ENCODE measurements at places on chromosomes 16 and 17.

DNA sequence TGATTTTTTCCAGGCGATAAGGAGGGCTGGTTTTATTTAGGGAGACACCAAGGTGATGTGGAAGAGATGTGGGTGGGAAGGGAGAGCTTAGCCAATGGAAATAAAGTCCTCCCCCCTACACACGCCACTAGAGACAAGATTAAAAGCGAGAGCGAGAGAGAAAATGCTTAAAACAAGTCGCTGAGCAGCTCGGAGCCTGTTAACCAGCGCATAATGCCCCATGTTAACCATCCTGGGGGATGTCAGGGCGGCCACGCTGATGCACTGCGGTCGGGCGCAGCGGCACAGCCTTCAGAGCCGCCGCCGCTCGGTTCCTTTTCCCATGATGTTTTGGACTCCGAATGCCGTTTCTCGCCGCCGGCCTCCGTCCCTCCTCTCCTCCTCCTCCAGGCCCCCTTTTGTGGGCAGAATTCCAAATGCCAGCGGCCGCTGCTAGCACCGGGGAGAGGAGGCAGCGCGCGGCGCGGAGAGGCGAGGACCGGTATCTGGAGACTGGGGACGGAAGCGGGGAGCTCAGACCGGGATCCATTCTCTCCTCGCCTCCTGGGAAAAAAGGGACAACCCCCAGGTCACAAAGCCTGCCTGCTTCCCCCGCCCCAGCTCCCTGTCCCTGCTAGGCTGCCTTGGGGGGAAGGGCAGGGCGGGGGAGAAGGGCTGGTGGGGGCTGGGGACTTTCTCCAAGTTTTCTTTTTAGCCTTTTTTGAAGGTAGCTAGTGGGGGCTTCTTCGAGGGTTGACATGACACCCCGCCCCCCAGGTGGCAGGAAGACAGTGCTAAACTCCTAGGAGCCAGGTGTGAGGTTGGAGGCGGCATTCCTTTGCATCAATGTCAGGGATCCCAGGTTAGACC is 98.1 kb upstream of the CCL2 start:
- DNase-seq, result no peak

GRCh38 chr16:65657556-65657955 is 535.7 kb upstream of the CDH11 start:
- no peak for DNase-seq

GRCh38 chr16:2450535-2450934 is 9.4 kb upstream of the TEDC2 start:
- DNase-seq, result no peak

DNA sequence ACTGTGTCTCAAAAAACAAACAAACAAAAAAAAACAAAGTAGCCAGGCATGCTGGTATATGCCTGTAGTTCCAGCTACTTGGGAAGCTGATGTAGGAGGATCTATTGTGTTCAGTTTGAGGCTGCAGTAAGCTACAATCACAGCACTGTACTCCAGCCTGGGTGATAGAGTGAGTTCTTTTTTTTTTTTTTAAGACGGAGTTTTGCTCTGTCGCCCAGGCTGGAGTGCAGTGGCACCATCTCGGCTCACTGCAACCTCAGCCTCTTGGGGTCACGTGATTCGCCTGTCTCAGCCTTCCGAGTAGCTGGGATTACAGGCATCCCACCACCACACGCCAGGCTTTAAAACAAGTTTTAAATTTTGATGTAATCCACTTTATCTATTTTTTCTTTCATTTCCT is 80.2 kb upstream of the STAC2 start:
- no peak for DNase-seq

- DNase-seq, result no peak
These were observed 243.0 kb upstream of the MYOCD start for GRCh38 chr17:12422651-12423050.

- peak; percentile 38 for DNase-seq
These were observed 9.0 kb upstream of the AMZ2 start for GRCh38 chr17:68238871-68239253.

GRCh38 chr16:77807-78443 is at the start of gene MPG:
TSS of gene MPG (plus strand) at chr16:78225. CDS start at chr16:78310, 85 bp downstream.
- DNase-seq, result peak; percentile 82

DNA sequence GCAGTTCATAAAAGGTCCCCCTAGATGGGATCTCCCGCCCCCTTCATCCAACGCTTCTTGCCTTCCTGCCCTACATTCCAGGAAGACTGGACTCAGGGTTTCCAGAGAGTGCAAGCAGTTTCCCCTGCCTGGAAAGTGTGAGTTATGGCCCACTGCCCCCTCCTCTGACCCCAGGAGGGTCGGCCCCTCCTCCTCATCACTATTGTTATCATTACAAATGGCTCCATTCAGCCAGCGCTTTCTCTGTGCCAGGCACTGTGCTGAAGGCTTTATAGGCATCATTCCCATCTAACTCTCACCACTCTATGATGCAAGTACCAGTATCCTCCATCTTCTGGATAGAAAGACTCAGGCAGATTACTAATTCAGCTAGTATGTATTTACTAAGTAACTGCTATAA is 90.7 kb downstream of the USP31 start:
- no peak for DNase-seq

GRCh38 chr17:50201276-50201854 is at the start of gene COL1A1:
TSS of gene COL1A1 (minus strand) at chr17:50201631. CDS start at chr17:50201513, 118 bp downstream.
- no peak for DNase-seq

DNA sequence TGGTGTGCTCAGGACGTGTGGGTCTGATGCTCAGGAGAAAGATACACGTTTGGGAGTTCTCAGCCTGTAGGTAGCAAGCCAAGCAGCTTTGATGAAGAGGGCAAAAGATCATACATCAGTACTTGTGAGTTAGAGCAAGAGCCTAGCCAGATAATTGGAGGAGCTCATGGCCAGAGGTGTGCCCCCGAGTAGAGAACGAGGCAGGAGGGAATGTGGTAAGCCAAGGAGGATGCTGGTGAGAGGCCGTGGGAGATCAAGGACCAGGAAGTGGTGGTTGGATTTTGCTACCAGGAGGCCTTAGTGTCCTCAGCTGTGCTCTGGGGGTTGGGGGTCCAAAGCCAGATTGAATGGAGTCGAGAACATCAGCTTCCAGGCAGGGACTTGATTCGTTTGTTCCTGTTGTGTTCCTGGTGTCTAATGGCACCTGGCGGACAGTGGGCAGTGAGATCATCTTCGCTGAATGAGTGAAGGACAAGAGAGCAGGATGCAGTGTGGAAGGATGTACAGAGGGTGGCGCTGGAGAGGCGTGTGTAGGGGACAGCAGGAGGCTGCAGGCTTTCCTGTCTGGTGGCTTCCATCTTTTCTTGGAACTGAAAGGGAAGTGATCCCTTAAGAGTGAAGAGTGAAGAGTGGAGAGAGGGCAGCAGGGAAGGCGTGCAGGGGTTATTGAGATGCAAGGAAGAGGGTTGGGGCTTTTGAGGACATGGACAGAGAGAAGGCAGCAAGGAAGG is 11.6 kb downstream of the FBXL19 start:
- DNase-seq, result peak; percentile 35

- DNase-seq, result no peak
These were observed 2.4 kb downstream of the SPSB3 start for GRCh38 chr16:1779741-1780676.

GRCh38 chr16:30557707-30557956 is 542 bp downstream of the ZNF764 start:
- no peak for DNase-seq

GRCh38 chr17:57352665-57353175 is 96.4 kb downstream of the MSI2 start:
- DNase-seq, result no peak

DNA sequence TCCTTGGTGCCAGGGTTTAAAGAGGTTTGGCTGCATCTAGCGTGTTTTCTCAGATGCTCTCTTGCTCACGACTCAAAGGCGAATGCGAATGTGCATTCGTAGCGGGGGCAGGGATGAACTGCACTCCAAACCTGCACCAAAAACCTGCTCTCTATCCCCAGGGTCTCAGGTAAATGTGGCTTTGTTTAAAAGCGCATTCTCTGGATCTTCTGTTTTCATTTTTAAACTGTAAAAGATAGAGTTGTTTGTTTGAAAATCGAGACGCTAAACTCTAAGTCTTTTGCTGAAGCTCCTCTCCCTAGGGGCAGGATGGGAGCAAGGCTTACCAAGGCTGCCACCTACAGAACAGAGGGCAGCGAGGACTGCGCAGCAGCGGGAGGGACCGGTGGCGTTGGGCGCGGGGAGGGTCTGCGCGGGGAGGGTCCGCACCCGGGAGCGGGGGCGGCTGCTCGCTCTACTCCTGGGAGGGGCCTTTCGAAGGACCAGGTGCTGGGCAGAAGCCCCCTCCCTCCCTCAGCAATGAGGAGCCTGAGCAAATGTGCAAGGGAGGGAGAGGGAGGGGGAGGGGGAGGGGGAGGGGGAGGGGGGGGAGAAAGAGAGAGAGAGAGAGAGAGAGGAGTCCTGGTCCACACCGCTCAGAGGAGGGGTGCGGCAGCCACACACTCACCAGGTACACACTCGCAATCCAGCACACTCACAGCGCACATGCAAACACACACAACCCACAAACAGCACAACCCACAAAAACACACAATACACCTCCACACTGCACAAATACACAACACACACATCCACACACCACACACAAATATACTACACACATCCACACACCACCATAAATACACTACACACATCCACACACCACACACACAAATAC is 142.8 kb downstream of the GRIN2A start:
- no peak for DNase-seq

DNA sequence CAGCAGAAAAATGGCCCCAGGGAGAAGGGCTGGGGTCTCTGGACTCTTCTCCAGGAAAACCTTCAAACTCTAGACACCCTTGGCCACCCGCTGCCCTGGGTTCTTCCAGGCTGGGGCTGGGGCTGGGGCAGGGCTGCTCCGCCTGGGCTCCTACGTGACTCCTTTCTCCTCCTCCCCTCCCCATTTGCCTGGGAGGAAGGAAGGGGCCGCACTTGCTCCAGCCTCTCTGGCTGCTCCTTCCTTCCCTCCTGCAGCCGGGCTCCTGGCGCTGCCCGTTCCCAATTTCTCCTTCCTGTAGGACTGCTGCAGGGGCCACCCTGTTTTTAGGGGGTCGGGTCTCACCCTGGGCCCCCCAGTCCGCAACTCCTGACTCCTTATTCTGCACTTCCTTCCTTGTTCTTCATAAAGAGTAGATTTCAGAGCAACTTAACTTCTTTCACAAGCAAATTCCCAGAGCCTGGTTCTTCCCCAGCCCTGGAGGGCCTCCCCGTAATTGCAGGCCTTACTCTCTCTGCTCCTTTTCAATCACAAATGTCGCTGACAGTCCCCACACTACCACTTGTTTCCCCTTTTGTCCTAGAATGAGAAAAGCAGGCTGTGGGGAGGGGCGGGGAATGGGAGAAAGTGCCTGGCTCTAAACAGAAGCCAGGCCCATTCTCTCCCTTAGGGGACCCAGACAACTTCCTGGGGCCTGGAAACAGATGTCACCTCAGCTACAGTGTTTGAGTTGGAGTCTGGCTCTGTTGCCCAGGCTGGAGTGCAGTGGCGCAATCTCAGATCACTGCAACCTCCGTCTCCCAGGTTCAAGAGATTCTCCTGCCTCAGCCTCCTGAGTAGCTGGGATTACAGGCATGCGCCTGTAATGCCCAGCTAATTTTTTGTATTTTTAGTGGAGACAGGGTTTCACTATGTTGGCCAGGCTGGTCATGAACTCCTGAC is 137.8 kb downstream of the ENGASE start:
- DNase-seq, result no peak

GRCh38 chr17:13702266-13702665 is 100.5 kb upstream of the HS3ST3A1 start:
- DNase-seq, result no peak

DNA sequence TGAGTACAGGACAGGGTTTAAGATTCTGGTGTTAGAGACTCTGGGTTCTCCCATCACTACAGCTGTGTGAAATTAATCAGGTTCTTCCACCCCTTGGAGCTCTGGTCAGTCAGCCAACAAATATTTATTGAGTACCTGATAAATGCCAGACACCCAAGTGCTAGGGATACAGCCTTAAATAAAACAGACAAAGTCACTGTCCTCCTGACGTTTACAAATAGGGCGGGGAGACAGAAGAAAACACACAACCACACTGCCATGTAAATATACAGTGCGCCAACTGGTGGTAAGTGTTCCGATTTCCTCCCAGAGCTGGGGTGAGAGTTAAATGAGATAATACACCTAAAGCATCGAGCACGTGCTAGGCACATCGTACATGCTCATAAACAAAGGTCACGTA is 121.0 kb downstream of the COPRS start:
- DNase-seq, result no peak

GRCh38 chr17:71378741-71379140 is 742.1 kb upstream of the SOX9 start:
- DNase-seq, result no peak

- DNase-seq, result peak; percentile 97
These were observed 10.2 kb upstream of the PRSS22 start for GRCh38 chr16:2867987-2868789.

GRCh38 chr16:14520753-14521152 is 109.3 kb downstream of the PARN start:
- DNase-seq, result no peak

DNA sequence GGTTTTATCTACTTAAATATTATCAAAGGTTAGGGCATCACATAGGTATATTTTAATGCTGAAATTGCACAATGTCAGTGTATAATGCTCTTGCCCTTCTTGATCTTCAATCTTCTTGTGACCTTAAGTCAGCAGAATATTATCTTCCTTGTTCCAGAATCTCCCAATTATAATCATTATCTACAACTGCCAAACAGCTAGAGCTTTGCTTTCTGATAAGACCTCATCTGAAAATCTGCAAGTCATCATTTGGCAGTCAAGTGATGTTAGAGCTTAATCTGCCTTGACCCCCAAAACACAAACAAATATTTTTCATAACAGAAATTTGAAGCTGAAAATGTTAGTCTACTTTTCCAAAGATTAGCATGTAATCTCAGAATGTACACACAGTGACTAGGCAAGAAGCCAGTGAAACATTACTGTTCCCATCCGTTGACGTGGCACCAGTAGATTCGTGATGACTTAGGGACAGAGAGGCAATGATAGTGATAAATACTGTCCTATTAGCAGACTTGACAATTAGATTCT is 19.8 kb downstream of the REXO5 start:
- no peak for DNase-seq

- no peak for DNase-seq
These were observed 2.0 kb upstream of the TMEM11 start for GRCh38 chr17:21215935-21216334.

GRCh38 chr16:29719063-29719462 is 26.7 kb downstream of the C16orf54 start:
- DNase-seq, result no peak

- DNase-seq, result no peak
These were observed 159.1 kb downstream of the WWOX start for GRCh38 chr16:78258375-78259065.

DNA sequence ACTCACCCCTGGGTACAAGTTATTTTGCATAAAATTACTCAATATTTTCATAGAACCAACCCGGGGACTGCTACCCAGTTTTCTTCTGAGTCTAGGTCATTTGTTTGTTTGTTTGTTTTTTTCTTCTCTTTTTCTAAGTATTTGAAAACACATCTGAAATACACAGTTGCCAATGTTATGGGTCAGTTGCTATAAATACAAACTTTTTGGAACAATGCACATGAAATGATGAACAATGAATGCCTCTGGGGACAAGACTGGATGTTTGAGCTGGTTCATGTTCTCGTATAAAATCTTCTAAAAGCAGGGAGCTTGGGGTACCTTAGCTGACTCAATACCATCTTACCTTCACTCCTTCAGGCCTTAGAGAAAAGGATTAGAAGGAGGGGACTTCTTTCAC is 30.5 kb downstream of the TMEM238L start:
- no peak for DNase-seq

- no peak for DNase-seq
These were observed 50.0 kb downstream of the PLD6 start for GRCh38 chr17:17156107-17156506.
